ENCODE measurements at places on chromosomes 1 and 21.

DNA sequence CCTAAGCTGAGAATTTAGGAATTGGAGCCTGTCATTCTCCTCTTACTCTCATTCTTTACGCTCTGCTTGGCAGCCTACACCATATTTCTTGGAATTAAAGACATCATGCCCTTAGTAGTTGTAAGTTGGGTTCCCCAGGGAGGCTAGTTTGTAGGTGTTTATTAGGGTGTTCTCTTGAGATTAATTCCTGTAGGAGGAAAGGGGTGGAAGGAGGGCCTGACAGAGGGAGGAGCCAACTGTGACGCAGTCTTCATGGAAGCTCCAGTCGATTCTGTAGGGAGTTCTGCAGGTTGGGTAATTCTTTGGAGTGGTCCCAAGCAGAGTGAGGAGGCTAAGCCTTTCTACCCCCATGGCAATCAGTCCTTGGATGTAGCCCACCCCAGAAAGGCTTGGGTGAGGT, 111.4 kb downstream of the HHAT start:
- no peak for DNase-seq

DNA sequence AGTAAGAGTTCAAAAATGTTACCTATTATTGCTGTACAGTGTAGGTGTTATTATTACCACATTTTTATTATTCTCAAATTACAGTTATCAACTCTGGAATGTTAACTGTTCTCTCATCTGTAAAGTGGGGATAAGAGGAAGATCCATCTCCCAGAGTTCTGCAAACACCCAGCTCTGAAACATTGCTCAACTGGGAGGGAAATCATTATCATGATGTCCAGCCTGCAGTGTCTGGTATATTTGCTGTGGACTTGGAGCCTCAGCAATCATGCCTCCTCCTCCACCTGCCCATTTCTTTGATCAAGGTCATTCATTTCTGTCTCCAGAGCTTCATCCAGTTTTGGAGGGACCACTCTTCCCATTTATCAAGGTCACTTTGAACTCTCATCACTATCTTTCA, 39.4 kb downstream of the C8A start:
- DNase-seq = no peak

- DNase-seq = no peak
These were observed 19.4 kb downstream of the TNFSF4 start for GRCh38 chr1:173187671-173188237.

- DNase-seq = peak; percentile 94
These were observed 8.9 kb upstream of the LGALS8 start for GRCh38 chr1:236514703-236515442.

Data from NCI-H774 (cell line).